Dermis blood vessel endothelial cell (primary cell): ENCODE measurements at places on chromosomes 3 and 15. TPM values are rescaled to one million over a fixed set of nuclear protein-coding genes. Genes with fewer than 3 reads are reported as not detected.
A peak's percentile ranks its signal among the peaks of the same experiment; 100 is the strongest.

GRCh38 chr3:57281715-57282114 lies 10.8 kb downstream of the ASB14 start:
- peak; percentile 28 for DNase-seq

GRCh38 chr3:56980798-56981390 lies 79.6 kb upstream of the SPATA12 start:
- peak; percentile 95 for DNase-seq

P2RY1 gene
- total RNA-seq = 0.88 and 2.4 TPM in 2 replicates

REC114 gene
- total RNA-seq = not detected in 2 replicates

PEX5L gene
- not detected in 2 replicates for total RNA-seq

DNA sequence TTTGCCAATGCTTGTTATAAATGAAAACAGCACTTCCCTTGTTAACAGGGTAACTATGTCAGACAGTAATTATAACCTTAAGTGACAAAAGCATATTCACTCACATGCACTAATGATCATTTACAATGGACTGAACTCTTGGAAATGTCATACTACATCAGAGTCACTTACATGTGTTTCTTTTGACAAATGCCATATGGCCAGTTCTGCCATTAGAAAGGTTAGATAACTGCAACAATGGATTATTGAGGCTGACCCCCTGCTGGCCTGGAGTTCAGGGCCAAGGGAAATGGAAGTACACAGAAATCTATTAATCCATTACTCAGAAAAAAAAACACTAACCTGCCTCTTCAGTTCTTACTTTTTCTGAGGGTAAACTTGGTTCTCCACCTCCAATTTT lies 313.4 kb downstream of the CNTN3 start:
- DNase-seq = no peak

- peak; percentile 74 for DNase-seq
Observed at GRCh38 chr15:56454836-56455235, 10.1 kb downstream of the MNS1 start.

- no peak for DNase-seq
Observed at GRCh38 chr3:59027607-59028006, 22.2 kb downstream of the CFAP20DC start.

DNA sequence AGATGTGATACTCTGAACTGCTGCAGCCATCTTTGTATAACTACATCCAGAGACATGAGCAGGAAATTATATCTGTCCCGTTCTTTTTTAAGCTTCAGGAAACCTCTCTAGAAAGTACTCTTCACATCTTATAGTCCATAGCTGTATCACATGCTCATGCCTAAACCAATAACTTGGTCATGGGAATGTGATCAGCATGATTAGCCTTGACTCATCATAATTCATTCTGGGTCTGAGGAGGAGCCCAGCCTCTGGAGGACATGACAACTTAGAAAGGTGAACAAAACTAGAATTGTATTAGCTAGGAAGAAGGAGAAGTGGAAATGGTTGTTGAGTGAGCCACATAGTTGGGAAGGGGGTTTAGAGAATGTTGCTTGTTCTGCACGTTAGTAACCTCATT lies 12.9 kb downstream of the PPM1L start:
- DNase-seq = no peak

SPTSSB gene
- not detected in 2 replicates for total RNA-seq

- no peak for DNase-seq
Observed at GRCh38 chr15:100712226-100712625, 109.8 kb downstream of the ASB7 start.

DNA sequence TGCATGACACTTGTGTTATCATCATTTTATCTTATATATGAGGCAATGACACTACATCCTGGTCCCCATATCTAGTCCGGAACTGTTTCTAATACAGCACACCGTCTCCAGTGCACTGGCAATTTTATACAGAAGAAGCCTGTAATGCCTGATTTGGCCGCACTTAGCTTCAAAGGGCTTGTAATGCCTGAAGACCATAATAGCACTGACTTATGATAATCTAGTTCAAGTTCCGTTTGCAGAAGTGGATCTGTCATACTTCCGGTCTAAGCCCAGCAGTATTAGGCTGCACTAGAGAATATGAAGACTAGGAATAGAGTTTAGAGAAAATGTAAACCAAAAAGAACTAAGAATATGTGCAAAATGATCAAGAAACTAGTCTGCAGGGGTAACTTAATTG lies 1.3 kb downstream of the BNIP2 start:
- peak; percentile 76 for DNase-seq

- DNase-seq = no peak
Observed at GRCh38 chr3:83065851-83066460, 1304.5 kb upstream of the GBE1 start.

ZNF860 gene
- 2.2 and 3.4 TPM in 2 replicates for total RNA-seq

ERICH6 gene
- total RNA-seq = not detected in 2 replicates

RPP25 gene
- 25.8 and 31.1 TPM in 2 replicates for total RNA-seq

LRRC28 gene
- 17.0 and 19.8 TPM in 2 replicates for total RNA-seq

DNA sequence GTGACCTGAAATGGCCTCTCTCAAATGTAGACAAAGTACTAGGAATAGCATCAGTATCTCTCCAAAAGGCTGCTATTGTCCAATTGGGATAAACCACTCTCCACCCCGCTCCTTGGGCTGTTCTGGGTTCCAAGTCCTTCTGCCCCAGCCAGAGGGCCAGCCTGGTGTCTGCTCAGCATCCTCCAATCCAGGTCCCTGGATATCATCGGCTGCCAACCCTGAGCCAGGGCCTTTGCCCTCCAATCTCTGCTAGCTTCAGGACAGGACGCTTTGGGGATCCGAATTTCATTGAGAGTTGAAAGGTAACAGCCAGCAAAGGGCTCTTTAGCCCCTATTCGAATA lies 119.3 kb upstream of the ADPGK start:
- DNase-seq = no peak

DISP2 gene
- total RNA-seq = 0.09 and 0.17 TPM in 2 replicates

- no peak for DNase-seq
Observed at GRCh38 chr3:197899833-197900478, 50.0 kb upstream of the RPL35A start.

- DNase-seq = peak; percentile 94
Observed at GRCh38 chr3:154323891-154324738, at the start of gene DHX36. Gene DHX36, minus strand, starts transcription at chr3:154324487. Its CDS starts 71 bp downstream, at chr3:154324416.

DNA sequence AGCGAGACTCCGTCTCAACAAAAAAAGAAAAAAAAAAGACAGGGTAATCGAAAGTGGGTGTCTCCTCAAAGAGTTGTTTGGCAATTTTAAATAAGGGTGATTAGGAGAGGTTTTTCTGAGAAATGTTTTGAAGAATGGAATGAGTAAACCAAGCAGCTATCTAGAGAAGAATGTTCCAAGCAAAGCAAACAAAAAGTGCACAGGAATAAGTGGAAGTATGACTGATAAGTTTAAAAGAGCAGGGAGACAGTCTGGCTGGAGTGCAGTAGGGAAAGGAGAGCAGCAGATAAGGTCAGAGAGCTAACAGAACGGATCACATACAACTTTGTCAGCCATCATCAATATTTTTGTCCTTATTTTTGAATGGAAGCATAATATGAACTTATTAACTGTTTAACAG lies 853.5 kb downstream of the TUSC7 start:
- DNase-seq = no peak

SLC12A8 gene
- 0.34 and 0.70 TPM in 2 replicates for total RNA-seq

GRCh38 chr3:146092230-146092629 lies 68.8 kb downstream of the PLOD2 start:
- peak; percentile 63 for DNase-seq

DNA sequence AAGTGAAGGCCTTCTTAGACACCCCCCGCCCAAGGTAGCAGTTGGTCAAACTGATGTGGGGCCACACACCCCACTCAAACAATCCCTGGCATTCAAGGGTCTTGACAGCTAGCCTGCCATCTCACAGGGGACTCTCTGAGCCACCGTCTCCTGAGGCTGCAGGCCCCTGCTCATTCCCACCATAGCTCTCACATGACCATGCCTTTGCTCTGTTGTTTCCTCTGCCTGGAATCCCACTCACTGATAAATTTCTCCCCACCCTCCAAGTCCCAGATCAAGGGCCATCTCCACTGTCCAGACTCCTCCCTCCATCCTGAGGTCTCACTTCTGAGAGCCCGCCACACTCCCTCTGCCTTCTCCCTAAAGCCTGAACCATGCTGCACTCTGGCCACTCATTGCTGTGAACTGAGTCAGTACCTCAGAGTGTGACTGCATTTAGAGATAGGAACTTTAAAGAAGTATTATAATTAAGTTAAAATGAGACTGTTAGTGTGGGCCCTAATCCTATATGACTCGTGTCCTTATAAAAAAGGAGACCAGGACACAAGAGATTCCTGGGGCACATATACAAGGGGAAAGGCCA lies 10.0 kb downstream of the WNT7A start:
- no peak for DNase-seq

DNA sequence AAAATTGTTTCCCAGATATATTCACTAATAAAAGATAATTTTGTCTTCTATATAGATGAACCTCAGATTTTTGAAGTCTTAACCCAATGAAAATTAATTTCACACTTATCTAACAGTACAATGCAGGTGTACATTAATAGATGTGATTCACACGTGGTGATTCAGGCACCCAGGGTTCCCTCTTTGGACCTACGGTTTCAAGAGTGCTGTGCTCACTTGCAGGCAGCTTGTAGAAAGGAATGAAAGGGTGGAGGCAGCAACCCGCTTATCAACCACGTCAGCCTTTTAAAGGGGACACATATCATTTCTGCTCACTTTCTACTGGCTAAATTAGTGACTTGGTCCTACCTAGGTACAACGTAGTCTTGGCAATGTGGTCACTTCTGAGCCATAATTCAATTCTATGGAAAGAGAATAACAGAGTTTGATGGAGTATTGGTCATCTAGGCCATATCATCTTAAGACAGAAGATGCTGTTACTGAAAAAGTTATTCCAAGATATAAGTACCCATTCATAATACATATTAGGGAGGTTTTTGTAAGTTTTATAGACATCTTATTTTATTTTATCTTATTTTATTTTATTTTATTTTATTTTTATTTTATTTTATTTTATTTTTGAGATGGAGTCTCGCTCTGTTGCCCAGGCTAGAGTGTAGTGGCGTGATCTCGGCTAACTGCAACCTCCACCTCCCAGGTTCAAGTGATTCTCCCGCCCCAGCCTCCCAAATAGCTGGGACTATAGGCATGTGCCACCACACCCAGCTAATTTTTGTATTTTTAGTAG lies 37.9 kb downstream of the ACP3 start:
- DNase-seq = no peak

GRCh38 chr3:23916152-23916885 lies 471 bp downstream of the NKIRAS1 start:
- DNase-seq = no peak
